HS-5 (cell line): ENCODE measurements at places on chromosomes 1 and 21.

GRCh38 chr1:66438501-66438900 lies 95.5 kb upstream of the SGIP1 start:
- DNase-seq: no peak

- no peak for DNase-seq
Observed at GRCh38 chr1:246734866-246735265, 10.7 kb downstream of the SCCPDH start.

- peak; percentile 83 for DNase-seq
Observed at GRCh38 chr1:204294357-204294756, 65.4 kb downstream of the PLEKHA6 start.

DNA sequence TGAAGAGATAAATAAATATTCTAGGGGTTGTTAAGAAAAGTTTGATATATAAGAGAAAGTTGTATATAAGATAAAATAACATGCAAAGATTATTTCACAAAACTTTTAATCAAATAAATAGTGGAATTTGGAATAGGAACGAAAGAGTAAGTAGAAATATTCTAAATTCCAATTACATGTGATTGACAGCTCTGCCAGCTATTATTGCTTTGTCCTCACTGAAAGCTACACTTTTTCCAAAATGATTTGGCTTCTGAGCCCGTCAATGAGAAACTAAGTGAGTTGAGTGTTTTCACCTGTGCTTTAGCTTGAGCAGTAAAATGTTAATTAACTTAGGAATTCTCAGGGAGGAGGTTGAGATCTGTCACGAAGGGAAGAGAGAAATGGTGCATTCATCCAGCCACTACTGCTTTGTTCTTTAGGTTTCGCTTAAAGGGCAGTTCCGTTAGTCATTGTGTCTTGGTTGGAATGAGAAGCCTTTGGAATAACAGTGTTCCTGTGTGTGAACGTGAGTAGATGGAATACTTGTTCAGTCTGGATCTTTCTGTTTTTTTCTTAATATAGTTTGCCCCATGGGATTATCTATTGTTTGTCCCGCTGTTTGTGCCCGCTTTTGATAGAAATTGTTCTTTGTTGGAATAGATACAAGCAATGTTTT lies 63.3 kb upstream of the CR1L start:
- DNase-seq: no peak

GRCh38 chr1:199029401-199029800 lies 390.6 kb downstream of the PTPRC start:
- peak; percentile 13 for DNase-seq

GRCh38 chr1:41611932-41612450 lies 127.5 kb upstream of the EDN2 start:
- no peak for DNase-seq

DNA sequence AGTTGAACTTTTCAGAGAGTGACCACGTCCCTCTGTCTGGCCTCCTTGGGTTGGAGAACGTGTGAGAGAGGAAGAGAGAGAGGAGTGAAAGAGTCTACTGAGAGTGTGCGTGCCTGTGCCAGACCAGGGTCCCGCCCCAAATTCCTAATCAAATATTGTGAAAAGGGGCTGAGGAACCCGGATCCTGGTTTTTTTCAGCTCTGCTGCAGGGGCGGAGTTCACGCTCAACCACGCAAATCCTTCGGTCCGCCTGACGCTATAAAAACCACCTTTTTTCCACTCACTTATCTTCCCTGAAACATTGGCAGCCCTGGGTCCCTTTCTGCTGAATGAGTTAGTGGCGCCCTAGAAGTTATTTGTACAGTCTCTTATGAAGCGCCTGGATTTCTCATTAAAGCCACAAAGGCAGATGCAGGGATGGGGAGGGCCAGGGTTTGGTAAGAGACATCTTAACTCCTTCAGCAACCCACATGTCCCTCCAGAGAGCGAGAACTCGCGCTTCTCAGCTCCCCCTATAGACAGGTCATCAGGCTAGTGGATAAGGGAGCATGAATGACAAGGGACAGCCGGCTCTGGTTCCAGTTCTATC lies at the start of gene FMOD:
Gene FMOD, minus strand, starts transcription at position 86 of the 589 bp plus-strand sequence. CDS start 2,852 bp downstream, outside the sequence.
- DNase-seq: no peak

GRCh38 chr1:206010060-206010459 lies 6.9 kb upstream of the RAB7B start:
- DNase-seq: no peak

- no peak for DNase-seq
Observed at GRCh38 chr1:101142244-101142643, 94.6 kb upstream of the S1PR1 start.

- no peak for DNase-seq
Observed at GRCh38 chr1:119893238-119893791, 3.0 kb downstream of the ADAM30 start.

DNA sequence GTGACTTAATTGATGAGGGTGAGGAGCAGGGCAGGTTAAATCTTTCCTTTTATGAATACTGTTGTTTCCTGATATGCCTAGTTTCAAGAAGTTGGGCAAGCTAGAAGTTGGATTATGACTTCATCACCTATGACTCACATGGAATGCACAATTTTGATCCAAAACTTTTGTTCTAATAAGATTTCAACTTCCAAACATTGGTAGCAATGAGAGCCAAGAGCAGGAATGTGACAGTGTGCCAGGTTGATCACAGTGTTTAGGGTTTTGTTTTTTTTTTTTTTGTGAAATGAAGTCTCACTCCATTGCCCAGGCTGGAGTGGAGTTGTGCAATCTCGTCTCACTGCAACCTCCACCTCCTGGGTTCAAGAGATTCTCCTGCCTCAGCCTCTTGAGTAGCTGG lies 349.4 kb downstream of the DUSP10 start:
- peak; percentile 87 for DNase-seq

DNA sequence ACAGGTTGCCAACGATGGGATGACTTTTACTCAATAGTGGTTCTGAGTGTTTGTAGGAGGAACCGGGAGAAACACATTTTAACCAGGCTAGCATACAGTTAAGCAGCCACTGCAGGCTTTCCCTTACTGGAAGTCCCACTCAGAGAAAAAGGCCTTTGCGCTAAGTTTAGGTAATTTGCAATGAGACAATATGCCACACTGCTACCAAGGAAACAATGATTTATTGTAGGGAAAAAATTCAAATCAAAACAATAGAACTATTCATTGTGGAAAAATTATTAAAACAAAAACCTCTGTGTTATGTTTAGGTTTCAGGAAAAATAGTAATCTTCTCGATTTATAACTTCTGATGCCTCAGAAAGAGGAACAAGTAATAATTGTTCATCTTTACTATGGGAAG lies 51.4 kb upstream of the CR2 start:
- DNase-seq: no peak

- DNase-seq: no peak
Observed at GRCh38 chr1:30747033-30748008, 10.3 kb downstream of the LAPTM5 start.

GRCh38 chr1:151681923-151682322 lies 34.7 kb downstream of the CELF3 start:
- DNase-seq: no peak

- no peak for DNase-seq
Observed at GRCh38 chr1:154186177-154186576, 5.7 kb downstream of the TPM3 start.

- DNase-seq: no peak
Observed at GRCh38 chr1:234611847-234612351, 1.9 kb upstream of the IRF2BP2 start.

DNA sequence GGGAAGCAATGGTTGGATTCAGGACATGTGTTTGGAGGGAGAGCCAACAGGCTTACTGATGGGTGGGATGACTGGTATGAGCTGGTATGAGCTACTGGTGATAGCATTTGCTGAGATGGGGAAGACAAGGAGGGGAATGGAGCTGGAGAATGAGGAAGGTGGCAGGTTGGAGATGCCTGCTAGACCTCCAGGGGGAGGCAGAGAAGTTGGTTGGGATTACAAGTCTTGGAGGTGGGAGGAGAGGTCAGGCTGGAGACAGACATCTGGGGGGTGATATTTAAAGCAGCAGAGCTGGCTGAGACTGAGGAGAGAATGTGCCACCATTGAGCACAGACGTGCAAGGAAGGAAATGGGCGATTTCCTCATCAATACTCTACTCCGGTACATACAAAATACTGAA lies 31.8 kb upstream of the ENO1 start:
- no peak for DNase-seq

DNA sequence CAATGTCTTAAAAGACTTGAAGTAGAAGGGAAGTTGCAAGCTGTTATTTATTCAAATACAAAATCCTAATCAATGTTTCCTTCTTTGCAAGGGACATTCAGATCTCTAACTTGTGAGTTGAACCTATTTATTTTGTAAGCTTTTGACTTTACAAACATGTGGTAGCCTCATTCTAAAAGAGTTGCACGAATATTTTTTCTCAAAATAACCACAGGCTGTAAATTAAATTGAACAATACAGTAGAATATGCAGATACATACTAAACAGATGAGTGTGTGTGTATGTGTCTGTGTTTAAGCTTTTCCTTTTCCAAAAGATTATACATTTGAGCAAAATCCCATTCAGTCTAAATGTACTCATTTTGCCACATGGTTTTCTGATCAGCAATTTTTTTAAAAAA lies 4.8 kb upstream of the DYNLT5 start:
- peak; percentile 33 for DNase-seq

- DNase-seq: no peak
Observed at GRCh38 chr1:154730259-154730658, 122.3 kb upstream of the ADAR start.

DNA sequence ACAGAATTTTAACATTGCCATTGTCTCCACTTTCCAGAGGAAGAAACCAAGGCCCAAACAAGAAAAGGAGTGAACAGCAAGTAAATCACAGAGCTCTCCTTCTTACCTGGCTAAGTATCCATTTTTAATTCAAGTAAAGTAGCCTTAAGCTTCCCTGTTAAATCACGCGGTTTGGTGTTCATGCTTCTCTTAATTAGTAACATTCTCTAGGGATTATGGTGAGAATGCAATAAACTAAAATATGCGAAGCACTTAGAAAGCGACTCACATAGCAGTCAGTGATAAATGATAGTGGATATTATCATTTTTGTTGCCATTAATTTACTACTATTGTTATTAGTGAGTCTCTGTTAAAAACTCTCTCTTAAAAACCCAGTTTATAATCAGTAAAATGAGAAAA lies 630.5 kb upstream of the TMPRSS15 start:
- no peak for DNase-seq

DNA sequence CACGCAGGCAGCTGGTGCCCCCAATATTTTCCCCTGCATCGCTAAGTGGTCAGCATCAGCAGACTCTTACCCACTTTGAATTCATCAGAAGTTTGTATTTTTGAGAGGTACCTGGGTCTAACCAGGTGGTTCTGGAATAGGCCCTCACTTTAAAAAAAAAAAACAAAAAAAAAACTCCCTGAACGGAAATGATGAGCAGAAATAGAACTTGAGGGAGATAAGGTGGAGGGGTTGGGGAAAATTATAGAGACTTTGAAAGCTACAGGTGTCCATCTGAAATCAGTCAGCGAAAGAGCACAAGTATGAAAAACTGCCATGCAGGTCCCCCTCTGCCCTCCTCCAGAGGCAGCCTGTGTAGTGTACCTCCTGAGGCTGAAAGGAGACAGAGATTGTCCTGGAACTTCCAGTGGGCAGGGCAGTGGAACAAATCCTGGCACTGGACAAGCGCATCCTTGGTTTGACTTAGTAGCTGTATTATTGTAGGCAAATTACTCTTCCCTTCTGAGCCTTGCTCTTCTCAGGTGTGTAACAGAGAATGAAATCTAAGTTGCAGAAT lies 1.2 kb downstream of the SLAMF7 start:
- DNase-seq: no peak

GRCh38 chr1:11558276-11558675 lies 79.3 kb downstream of the DISP3 start:
- DNase-seq: no peak

- no peak for DNase-seq
Observed at GRCh38 chr1:112626887-112627286, 7.3 kb downstream of the CAPZA1 start.

DNA sequence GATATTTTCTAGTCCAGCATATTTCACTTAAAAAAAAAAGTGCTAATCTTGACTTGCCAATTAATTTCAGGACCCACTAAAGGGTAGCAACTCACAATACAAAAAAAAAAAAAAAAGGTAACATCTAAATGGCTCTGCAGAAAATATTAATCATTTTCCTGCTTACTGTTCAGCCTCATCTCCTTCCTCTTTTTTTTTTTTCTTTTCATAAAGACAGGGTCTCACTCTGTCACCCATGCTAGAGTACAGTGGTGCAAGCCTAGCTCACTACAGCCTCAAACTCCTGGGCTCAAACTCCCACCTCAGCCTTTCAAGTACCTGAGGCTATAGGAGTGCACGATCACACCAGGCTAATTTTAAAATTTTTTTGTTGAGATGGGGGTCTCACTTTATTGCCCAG lies 30.4 kb downstream of the TTC13 start:
- DNase-seq: no peak

DNA sequence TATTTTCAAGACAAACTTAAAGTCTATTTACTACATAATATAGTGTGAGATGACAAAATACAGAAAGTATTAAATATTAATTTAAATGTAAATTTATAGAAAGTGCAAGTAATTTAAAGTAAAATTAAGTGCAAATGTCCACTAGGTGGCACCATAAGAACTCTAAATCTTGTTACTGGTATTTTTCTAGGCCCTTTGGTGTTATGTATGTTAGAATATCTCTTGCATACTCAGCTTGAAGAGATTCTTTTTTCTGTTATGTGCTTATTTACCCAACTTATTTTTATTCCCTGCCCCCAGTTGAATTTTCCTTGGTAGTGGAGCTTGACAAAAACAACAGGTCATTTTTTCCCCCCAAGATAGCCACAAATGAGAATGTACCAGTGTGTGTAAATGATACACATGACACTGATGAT lies 71.5 kb downstream of the RPS6KC1 start:
- DNase-seq: no peak

DNA sequence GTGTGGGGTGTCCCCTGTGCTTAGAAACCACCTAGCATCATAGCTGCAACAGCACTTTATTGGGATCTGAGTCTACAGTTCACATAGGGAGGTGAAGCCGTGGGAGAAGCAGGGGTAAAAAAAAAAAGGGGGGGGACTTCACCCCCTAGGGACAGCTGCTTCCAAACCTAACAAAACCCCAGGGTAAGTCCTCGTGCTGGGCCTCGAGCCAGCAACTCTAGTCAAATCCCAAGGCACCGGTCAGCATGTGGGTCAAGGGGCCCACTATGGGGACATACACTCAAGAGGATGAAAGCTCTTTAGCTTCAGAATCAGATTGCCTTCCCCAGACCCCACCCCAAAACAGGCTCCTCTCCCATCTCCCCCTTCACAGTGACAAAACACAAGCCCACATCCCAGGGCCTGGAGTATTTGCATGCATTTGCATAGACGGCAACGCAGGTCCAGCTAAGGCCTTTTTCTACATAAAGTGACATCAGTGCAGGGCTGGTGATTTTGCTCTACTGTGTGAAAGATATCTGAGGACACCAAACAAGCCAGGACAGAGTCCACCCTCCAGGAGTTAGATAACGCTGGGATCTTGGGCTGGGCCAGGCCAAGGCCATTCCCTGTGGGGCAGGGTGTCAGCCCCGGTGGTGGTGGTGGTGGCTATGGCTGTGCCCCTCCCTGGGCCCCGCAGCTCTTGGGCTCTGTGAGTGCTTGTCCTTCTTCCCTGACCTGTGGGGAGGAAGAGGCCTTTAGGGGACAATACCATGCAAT lies 8.1 kb upstream of the PMVK start:
- no peak for DNase-seq
